Dermis blood vessel endothelial cell (primary cell): ENCODE measurements at places on chromosomes 7 and 10.

- no peak for DNase-seq
Observed at GRCh38 chr10:126904516-126904817, 761 bp upstream of the DOCK1 start.

DNA sequence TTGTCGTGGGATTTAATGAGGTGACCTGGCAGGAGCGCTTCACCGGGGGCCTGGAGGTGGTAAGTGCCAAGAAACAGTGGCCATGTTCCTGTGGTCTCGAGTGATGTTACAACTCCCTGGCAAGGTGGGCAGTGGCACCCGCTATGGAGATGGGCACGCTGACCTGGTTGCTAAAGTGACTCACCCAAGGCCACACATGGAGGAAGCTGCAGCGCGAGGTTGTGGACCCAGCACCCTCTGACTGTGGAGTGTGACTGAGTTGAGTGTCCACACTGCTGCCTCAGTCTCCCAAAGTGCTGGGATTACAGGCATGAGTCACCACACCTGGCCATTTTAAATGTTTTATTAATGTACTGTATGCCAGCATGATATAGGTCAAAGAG, 73.2 kb downstream of the RGS10 start:
- no peak for DNase-seq

DNA sequence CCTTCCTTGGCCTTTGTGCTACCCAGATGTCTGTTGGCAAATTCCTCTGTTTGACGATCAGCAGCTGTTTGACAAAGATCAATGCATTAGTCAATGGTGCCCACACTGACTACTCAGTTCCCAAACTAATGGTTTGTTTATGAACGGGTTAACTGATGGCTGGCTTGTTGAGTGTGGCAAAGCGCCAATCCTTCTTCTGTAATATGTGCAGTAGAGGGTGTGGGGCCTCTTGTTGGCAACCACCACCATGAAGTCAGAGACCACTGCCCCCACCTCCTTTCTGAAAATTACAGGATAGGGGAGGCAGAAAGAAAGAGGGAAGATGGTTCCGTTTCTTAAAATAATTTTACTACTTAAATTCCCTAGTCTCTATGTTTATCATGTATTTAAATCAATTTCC, 2.6 kb upstream of the PLCE1 start:
- DNase-seq: no peak

DNA sequence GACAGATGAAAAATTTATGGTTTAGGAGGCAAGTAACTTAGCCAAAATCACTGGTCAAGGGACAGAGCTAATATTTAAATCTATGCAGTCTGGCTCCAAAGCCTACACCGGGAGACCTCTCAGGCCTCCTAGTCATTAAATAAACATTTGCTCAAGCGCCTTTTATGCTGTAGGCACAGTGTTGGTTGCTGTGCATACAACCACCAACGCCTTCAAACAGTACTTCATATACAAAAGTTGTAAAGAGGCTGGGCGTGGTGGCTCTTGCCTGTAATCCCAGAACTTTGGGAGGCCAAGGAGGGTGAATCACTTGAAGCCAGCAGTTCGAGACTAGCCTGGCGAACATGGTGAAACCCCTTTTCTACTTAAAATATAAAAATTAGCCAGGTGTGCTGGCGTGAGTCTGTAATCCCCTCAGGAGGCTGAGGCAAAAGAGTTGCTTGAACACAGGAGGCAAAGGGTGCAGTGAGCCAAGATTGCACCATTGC, 159.8 kb downstream of the MAGI2 start:
- no peak for DNase-seq

DNA sequence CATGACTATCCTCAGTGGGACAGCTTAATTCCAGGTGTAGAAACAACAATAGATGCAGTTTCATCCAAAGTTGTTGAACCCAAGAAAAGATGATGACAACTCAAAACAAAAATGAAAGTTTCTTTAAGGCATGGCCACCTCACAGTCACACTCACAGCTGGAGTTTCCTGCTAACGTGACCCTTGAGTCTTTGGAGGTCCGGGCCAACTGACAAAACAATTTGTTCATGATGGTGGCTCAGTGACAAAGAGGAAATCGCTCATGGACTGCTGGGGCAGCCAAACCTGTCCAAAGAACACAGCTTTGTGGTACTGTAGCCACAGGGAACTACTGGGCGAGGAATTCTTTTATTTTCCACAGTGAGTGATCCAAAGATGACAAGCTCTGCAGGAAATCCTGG, 96.0 kb upstream of the JCAD start:
- peak; percentile 85 for DNase-seq

DNA sequence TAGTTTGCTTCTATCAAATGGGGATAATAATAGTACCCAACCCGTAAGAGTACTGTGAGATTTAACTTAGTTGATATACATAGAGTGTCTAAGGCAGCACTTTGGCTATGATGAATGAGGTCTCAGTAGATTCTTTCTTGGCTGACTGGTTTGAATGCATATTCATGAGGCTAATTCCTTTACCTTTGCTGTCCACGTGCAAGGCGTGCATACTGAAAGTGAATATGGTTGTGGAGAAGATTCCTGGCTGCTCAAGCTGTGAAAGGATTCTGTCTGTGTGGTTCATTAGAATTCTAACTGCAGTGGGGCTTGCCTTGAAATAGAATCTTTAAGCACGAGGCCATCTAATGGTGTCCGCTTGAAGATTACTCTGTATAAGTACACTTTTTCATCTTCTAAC, 110.3 kb downstream of the SEC23IP start:
- DNase-seq: no peak

DNA sequence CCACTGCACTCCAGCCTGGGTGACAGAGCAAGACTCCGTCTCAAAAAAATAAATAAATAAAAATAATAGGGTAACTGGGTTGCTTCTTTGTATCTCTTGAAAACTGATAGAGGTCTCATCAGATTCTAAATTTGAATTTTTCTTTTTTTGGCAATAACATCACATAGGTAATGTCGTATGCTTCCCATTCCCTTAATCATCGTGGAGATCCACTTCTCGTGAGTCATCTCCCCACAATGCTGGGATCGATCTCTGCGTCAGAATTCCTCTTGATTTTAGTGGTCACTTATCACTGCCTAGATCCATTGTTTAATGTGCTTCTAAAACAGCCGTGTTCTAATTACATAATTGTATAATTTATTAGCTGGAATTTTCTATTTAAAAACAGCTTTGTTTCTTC, 70.5 kb upstream of the DNAJB6 start:
- DNase-seq: no peak

GRCh38 chr7:103851357-103851756, 138.1 kb downstream of the RELN start:
- peak; percentile 75 for DNase-seq

DNA sequence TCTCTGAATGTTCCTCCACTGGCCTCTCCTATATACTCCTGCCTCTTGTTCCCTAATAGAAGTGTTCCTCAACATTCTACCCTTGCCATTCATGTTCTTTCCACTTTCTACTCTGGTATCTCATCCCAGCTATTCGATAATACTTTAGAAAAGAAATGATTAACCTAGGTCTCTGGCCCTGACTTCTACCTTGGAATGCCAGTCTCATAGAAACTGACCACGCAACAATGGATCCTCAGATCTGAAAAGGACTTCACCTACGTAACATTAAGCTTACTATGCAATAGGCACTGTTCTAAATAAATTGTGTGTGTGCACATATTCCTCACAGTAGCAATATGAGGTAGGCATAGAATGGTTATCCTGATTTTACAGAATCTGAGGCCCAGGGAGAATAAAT, 234.5 kb downstream of the DNAJC1 start:
- no peak for DNase-seq

GRCh38 chr10:43218951-43219837, 47.7 kb downstream of the RASGEF1A start:
- DNase-seq: no peak

GRCh38 chr10:24008164-24009091, 200.5 kb upstream of the KIAA1217 start:
- no peak for DNase-seq

GRCh38 chr7:38229884-38230642, 43.4 kb downstream of the TARP start:
- no peak for DNase-seq

DNA sequence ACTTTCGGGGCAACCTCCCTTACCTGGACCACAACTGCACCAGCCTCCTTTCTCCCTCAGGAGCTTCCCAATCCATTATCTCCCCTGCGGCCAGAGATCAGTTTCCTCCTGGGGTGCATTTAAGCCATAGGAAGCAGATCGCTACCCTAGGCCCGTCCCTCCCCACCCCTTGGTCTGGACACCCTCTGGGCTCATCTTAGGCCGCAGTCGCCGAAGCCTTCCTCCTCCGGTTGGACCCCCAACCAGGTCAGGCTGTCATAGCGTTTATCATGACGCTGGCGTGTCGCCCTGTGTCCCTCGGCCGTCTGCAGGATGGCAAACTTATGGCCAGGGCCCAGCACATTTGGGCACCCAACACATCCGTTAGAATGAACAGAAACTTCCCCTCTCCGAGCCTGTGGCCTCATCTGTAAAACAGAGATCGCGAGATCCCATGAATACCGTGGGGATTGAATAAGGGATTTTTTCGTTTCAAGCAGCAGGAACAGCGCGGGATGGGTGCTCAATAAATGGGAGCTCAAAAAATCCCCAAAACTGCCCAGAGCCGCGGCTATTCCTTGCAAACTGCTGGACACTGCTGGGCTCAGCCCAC, 669 bp upstream of the AP5Z1 start:
- DNase-seq: peak; percentile 83

DNA sequence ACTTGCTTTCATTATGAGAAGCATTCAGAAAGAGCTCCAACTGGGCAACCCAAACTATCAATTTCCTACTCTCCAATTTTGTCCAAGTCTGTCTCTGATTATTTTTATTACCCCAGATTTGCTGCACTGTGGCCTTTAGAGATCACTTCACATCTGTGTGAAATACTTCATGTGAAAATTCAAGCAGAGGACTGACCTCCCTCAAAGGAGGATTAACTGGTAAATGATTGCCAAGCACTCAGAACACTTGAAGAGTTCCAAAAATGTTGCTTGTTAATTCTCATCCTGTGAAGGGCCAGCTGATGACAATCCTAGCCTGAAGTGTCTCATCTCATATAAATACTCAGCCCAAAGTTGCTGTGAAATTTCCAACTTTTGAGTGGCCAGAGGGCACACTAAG, 182.8 kb upstream of the DGKB start:
- no peak for DNase-seq

GRCh38 chr10:73552819-73553715, 38.1 kb downstream of the USP54 start:
- peak; percentile 24 for DNase-seq

- DNase-seq: no peak
Observed at GRCh38 chr10:113024930-113025329, 74.9 kb downstream of the TCF7L2 start.

GRCh38 chr10:99466632-99467223, 36.3 kb upstream of the GOT1 start:
- peak; percentile 89 for DNase-seq

DNA sequence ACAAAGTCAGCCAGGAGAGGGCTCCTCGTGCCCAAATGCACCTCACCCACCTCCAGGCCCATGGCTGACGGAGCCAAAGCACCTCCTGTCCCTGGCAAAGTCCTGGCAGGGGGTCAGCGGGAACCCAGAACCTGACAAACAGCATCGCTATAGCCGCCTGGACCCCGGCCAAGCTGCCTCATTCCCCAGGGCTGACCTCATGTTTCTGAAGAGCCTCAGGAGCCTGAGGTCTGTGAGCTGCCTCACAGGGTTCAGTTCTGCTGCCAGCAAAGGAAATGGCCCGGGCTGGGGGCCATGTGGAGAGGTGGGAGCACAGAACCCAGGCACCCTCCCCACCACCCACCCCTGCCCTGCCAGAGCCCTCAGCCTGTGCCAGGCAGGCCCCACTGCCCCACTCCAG, 4.2 kb upstream of the NANOS1 start:
- peak; percentile 67 for DNase-seq

GRCh38 chr10:101772017-101772894, 3.7 kb downstream of the FGF8 start:
- DNase-seq: no peak

GRCh38 chr7:99729486-99730237, 5.3 kb downstream of the CYP3A7 start:
- no peak for DNase-seq

DNA sequence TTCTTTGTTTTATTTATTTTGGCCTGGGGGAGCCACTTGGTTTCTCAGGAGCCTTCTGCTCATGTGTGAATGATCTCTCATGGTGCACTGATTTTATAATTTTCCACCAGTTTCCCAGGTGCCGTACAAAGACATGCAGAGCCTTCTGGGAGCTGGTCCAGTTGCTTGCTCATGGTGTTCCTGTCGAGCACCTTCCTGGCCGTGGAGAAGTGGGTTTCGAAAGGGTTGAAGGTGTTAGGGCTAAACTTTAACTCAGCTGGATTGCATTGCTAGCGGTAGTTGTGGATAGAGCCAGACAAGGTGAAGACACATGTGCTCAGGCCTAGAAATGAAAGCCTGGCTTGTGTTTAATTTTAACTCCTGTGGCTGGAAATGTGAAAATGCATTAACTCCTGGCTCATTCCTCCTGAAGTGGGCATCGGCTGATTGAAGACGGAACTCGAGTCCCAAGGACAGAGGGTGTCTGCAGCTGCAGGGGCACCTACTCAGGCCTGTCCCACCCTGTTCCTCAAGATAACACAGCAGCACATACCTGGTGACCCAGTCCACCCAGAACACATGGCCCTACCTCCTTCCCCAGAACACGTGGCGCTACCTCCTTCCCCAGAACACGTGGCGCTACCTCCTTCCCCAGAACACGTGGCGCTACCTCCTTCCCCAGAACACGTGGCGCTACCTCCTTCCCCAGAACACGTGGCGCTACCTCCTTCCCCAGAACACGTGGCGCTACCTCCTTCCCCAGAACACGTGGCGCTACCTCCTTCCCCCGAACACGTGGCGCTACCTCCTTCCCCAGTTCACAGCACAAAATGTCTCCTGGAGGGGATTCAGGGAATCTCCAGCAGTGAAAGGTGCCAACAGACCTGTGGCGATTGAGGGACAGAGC, 133.2 kb downstream of the WDR37 start:
- DNase-seq: no peak

DNA sequence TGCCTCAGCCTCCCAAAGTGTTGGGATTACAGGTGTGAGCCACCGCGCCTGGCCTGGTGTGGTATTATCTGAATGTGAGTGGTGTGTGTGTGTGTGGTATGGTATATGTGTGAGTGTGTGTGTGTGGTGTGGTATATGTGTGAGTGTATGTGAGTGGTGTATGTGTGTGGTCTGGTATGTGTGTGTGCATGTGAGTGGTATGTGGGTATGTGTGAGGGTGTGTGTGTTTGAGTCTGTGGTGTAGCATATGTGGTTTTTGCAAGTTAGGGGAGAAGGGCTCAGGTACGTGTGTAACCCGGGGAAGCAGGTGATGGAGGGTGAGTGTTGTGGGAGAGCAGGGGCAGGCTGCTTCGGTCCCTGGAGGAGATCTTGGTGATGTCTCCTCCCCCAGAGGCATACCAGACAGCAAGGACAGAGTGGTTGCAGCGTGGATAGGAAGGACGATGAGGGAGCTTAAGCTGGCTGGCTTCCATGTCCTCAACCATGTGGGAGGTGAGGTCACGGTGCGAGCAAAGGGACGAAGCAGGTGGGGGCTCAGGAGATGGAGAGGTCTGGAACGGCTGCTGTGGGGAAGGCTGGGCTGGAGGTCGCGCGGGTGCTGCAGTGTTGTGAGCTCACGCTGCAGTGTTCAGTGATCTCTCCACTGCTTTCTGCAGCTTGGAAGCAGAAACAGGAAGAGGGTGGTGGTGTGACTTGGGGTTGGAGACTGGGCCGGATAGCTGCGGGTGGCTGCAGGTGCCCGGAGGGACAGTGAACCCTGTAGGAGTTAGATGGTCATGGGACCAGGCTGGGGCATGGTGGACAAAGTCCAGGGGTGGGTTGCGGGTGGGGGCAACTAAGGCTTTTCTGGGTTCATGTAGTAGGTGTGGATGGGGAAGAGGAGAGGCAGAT, 5.0 kb downstream of the ZYX start:
- peak; percentile 59 for DNase-seq
